Stimulated activated naive CD4-positive, alpha-beta T cell treated with Interleukin-2 at 50 U/mL for 16 hours (primary cell): ENCODE measurements at places on chromosomes 6 and 20.

DNA sequence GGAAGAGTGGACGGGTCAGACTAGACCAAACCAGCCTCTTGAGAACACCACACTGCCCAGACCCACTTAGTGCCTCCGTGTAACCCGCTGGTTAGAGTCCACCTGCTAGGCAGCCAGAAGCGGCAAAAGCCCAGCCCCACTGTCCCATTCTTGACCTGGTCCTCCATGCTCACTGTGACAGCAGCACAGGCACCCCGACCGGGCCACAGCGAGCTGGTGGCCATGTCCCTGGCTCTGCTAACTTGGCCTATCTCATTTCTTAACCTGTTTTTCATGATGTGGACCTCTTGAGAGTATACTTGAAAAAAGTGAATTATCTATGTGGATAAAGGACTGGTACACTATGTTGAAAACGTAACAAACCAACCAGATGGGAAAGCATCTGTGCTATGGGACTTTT is 44.9 kb upstream of the TMEM181 start:
- no peak for DNase-seq

GRCh38 chr6:144661116-144661806 is 376.1 kb downstream of the UTRN start:
- DNase-seq: no peak

- DNase-seq: no peak
These were observed 36.1 kb downstream of the NTSR1 start for GRCh38 chr20:62744741-62745191.

DNA sequence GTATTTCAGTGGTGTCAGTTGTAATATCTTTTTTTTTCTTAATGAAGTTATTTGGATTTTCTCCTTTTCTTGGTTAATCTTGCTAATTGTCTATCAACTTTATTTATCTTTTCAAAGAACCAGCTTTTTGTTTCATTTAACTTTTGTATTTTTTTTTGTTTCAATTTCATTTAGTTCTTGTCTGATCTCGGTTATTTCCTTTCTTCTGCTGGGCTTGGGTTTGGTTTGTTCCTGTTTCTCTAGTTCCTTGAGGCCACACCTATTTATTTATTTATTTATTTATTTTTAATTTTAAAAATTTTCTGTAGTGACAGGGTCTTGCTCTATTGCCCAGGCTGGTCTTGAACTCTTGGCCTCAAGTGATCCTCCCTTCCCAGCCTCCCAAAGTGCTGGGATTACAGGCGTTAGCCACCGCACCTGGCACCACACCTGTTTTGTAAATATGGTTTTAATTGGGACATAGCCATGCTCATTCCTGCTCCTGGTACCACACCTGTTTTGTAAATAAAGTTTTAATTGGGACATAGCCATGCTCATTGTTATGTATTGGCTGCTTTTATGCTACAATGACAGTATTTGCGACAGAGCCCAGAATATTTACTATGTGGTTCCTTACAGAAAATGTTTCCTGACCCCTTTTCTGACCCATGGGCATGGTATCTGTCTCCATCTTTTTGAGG is 22.2 kb downstream of the KDM1B start:
- DNase-seq: no peak

- no peak for DNase-seq
These were observed 77.7 kb upstream of the TBC1D7 start for GRCh38 chr6:13405961-13406477.

GRCh38 chr20:2759143-2759542 is 41.3 kb downstream of the CPXM1 start:
- no peak for DNase-seq

GRCh38 chr20:50049442-50050026 is 63.4 kb downstream of the UBE2V1 start:
- no peak for DNase-seq

GRCh38 chr6:166318649-166319600 is 10.7 kb upstream of the PRR18 start:
- DNase-seq: no peak

GRCh38 chr6:45420909-45421708 is 43.4 kb upstream of the SUPT3H start:
- DNase-seq: no peak

DNA sequence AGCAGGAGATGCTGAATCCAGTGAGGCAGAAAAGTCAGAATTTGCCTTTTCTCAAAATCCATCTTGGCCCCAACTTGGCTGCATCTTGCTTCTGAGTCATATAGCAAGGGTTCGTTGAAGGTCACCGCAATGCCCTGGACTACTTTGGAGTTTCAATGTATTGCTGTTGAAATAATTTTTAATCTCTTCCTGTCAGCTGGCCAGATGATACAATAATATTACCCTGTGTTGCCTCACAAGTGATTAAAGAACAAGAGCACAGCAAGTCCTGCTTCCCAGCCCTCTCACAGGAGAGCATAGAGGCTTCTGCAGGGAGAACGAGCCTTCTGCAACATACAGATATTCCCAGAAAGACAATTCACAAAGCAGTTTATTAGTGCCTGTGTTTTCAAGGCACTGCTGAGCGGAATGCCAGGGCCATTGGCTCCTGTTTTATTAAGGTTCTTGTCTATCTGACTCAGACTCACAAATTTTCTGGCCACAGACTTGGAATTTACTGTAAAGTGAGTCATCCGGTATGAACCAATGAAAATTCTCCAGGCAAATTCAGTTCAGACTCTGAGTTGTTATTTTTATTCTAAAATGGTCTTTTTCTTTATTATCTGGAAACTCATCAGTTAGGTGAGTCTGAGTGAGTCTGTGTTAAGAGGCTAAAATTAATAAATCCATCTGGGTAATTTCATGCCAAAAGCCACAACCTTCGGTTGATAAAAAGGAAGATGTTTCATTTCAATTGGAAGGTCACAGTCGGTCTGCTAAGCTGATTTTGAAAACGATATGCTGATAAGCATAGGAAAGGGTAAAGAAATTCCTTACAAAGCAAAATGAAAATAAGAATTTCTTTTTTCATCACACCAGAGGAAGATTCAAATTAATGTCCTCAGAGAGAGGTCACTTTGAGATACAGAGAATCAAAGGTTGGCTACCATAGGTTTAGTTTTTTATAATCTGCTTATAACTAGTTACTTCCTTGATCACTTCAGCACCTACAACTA is 289.4 kb upstream of the STXBP5 start:
- no peak for DNase-seq

DNA sequence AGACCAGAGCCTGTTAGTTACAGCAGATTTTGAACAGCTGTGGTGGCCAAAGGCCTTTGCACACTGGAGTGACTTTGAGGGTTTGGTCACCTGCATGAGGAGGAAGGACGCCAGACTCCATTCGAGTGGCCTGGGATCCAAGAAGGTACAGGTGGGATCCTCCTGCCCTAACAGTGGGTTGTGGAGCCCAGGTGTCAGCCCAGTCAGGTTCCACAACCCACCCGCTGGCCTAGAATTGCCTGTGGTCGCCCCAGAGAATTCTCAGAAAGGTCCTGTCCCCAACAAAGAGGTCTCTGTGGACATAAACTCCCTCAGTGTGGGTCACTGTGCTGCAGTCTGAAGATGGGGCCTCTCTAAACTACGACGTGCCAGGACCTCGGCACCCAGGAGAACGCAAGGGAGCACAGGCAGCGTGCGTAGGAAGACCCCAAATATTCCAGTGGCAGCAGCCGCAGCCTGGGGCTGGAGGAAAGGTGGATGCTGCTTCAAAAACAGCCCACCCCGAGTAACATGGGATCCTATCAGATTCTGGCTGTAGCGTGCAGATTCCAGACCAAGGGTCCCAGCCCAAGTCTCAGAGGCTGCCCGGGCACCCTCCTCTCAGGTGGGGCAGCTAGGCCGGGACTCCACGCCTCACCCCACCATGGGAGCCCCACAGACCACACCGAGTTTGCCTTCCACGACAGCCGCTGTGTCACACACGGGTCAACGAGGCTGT is 16.0 kb downstream of the ACSS1 start:
- DNase-seq: no peak

- no peak for DNase-seq
These were observed 102.3 kb upstream of the FRMD1 start for GRCh38 chr6:168181316-168181715.

DNA sequence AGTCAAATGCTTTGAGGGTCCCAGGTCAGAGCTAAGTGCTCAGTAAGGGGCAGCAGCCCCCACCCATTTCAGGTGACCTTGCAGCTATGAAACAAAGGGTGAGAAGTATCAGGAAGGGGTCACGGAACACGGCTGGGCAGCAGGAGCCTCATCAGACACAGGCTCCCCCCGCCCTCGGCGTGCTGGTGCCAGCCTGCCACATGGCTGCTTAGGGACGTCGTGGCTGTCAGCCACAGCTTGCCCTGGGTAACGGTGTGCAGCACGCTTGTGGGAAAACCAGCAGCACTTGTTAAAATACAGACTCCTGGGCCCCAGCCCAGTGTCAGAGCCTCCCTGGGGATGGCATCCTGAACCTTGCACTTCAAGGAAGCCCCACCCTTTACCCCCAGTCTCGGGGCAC is 39.3 kb downstream of the SSR1 start:
- no peak for DNase-seq

- DNase-seq: no peak
These were observed 27.0 kb upstream of the MDGA1 start for GRCh38 chr6:37724530-37725220.

DNA sequence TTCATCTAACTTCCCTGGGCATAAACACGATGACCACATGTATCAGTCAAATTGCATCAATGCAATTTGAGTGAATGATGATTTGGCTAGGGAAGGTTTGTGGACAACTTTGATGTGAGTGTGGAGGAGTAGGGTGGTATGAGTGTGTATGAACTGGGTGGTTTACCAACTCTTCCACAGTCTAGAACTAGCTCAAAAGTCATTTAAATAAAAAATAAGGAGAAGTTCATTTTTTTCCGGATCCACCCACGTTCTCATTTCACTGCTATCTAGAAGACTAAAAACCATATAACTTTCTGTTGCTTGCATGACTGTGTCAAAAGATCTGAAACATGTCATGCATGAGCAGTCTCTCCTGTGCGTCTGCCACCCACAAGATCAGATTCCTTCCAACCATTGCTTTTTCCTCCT is 23.6 kb downstream of the SLC35D3 start:
- DNase-seq: no peak

DNA sequence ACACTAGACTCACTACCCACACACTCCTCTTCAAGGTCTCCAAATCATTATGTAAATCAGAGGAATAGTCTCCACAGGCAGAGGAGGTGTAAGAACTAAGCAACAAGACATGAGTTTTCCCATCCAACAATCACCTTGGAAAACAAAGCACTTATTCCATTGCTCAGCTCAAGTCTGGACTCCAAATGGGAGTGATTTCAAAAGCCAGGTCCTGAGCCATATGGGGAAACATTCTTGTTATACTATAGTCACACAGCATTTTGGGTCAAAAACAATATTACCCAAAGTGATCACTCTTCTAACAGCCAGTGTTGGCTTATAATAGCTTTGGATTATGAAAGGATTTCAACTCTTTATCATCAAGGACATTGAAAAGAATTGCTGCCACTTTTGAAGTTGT is 3.6 kb upstream of the PRPH2 start:
- DNase-seq: no peak

DNA sequence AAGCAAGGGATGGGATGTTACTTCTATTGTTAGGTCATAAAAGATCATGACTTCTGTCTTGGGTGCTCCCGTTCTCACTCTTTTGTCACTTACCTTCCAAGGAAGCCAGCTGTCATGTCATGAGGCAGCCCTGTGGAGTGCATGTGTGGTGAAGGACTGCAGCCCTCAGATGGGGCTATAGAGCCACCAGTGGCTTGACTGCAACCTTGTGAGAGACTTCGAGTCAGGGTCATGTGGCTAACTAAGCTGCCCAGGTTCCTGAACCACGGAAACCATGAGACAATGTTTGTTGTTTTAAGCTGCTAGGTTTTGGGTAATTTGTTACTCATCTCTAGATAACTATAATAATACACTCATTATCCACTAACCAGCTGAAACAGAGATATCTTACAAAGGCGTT is 477.1 kb downstream of the BTBD3 start:
- DNase-seq: no peak

GRCh38 chr6:142802124-142802523 is 142.9 kb downstream of the HIVEP2 start:
- peak; percentile 36 for DNase-seq

- DNase-seq: no peak
These were observed 168.5 kb upstream of the SIM1 start for GRCh38 chr6:100633096-100633777.

- peak; percentile 40 for DNase-seq
These were observed 94.7 kb downstream of the RTN4IP1 start for GRCh38 chr6:106534564-106534982.

- no peak for DNase-seq
These were observed 293.2 kb downstream of the QKI start for GRCh38 chr6:163707387-163708355.

DNA sequence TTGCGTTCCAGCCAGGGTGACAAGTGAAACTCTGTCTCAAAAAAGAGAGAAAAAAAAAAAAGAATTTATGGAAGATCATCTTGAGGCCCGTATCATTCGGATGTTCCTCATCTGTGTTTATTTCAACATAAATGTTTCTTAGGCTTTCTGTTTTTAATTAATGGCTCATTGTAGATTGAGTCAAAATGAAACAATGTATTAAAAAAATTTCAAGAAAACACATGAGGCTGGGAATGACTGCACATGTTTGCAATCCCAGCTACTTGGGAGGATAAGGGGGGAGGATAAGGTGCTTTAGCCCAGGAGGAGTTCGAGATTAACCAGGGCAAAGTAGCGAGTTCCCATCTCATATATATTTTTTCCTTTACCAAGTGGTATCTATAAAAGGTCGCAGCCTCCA is 47.3 kb downstream of the ITCH start:
- DNase-seq: no peak

DNA sequence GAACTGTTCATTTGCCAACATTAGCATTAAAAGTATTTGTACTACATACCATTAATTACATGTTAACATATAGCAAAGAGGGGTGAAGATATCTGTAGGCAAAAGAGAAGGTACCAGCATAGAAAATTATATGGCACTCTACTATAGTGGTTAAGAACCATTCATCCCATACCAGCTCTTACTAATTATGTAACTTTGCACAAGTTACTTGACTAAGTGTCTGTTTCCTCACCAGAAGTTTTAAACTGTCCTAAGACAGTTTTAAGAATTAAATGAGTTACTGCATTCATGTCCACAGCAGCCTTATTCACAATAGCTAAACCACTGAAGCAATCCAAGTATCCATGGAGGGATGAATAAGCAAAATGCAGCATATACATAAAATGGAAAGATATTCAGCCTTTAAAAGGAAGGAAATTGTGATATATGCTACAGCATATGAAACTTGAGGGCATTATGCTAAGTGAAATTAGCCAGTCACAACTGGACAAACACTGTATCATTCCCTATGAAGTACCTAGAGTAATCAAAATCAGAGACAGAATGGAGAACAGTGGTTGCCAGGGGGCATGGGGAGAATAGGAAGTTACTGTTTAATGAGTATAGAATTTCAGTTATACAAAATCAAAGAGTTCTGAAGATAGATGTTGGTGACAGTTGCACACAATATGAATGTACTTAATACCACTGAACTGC is 98.9 kb downstream of the RNGTT start:
- no peak for DNase-seq

DNA sequence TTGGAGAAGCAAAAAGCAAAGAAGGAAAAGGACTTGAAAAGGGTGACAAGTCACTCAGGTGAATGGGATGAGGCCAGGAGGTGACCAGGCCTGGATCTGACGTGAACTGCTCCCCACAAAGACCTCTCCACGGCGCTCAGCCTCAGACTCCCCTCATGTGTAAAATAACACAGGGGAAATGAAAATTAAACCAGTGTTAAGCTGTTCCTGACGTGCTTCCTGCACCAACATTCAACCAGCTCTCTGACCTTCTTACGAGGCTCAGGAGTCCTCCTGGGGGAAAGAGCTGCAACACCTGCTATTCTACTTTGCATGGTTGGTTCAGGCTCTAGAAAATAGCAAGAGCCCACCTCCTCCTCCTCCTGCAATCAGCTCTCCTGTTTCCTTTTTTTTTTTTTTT is 256.7 kb downstream of the ATXN1 start:
- no peak for DNase-seq

GRCh38 chr6:31473780-31474761 is 23.9 kb upstream of the MICB start:
- DNase-seq: no peak
